ENCODE measurements at places on chromosomes 3 and 15. TPM values are rescaled to one million over a fixed set of nuclear protein-coding genes. Genes with fewer than 3 reads are reported as not detected.

DNA sequence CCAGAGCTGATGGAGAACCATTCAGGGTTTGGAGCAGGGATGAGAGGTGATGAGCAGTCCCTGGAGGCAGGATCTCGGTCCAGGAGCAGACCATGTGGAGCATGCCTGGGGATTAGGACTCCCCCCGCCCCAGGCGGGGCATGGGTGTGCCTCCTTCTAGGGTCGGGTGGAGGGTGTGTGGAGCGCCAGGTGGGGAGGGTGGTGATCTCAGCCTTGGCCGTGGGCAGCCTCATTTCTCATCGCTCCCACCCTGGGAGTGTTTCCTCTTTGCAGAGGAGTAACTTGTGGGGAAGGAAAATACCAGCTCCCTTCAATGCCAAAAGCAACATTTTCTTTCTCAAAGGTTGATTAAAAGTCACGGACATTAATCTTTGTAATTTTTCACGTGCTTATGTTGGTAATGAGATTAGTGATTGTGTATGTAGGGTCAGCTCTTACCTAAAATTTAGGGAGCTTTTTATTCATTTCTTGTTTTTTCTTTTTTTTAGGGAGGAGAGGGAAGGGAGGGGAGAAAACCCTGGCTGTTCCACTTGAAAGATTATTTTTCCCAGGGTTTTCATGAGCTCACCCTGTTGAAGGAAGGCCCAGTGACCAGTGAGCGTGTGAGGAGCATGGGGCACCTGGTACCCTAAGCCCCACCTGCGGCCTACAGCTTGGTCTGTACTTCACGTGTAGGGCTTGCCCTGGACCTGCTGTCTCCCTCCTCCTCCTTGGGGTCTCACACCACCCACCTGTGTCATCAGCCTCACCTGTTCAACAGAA lies 11.0 kb downstream of the FBLN2 start:
- DNase-seq, result peak; percentile 79

GRCh38 chr3:67048715-67049074 lies 50.6 kb downstream of the KBTBD8 start:
- no peak for DNase-seq

DNA sequence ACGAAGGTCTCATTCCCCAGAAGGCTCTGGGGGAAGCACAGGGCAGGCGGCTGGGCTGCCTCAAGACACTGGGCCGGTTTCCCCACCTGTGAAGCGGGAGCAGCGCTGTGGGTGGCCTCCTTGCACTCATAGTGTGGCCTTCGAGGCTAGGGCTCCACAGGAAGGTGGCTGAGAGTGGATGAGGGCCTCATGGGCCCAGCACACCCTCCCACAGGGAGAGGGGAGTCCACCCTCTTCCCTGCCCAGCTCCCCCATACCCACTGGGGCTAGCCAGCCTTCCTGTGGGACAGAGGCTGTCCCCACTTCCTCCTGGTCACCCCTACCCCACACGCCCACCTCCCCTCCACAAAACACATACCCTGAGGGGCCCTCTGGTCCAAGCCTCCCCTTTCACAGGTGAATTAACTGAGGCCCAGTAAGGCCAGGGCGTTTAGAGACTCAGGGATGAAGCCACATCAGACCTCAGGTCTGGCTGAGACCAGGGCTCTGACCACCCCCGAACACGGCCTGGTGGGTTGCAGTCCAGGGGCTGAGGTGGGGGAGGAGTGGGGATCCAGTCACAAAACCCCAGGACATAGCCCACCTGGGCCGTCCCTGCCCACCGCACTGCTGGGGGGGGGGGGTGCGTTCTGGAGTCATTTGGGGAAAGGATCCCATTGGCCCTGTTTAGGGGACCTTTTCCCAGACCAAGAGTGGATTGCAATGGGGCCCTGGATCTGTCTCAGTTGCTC lies 1.1 kb downstream of the ANPEP start:
- no peak for DNase-seq

- peak; percentile 67 for DNase-seq
These were observed 309.7 kb downstream of the LSAMP start for GRCh38 chr3:116135457-116136085.

TRH gene
- total RNA-seq, result 0.55 TPM
